ENCODE measurements at places on chromosomes 6 and 20.

DNA sequence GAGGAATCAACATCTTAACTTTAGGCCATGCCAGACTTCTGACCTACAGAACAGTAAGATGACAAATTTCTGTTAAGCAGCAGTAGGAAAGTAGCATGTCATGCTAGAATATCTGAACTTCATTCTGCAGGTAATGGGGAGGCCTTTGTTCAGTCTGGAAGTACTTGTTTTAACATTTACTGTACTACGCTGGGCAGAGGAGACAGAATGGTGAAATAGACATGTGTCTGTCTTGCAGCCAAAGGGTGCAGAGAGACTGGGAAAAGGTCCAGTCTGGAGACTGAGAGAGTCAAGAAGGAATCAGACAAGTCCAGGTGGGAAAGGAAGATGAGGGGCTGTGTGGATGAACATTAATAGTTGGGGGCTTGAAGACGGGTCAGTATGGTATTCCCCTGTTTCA lies 17.5 kb upstream of the ZBTB2 start:
- DNase-seq, result no peak

- no peak for DNase-seq
These were observed 220.2 kb upstream of the EXOC2 start for GRCh38 chr6:912871-913835.

DNA sequence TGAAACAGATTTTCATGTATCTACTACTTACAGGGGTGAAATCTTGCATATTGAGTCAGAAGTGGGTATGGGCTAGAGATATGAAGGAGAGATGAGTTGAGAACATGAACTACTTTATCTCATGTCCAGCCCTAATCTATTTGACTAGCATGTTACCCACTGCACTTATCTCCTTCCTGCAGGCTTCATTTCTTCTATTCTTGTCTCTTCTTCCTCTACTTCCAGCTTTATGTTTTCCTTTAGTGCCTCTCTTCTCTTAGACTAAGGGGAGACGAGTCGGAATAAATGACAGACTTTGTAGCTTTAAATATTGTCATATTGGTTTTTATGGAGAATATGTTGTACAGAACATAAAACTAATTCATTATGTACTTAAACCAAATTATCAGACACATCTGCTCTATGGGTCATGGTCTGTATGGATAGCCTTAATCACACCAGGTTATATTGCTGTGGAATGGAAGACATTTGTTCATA lies 5.3 kb downstream of the RAB32 start:
- no peak for DNase-seq

DNA sequence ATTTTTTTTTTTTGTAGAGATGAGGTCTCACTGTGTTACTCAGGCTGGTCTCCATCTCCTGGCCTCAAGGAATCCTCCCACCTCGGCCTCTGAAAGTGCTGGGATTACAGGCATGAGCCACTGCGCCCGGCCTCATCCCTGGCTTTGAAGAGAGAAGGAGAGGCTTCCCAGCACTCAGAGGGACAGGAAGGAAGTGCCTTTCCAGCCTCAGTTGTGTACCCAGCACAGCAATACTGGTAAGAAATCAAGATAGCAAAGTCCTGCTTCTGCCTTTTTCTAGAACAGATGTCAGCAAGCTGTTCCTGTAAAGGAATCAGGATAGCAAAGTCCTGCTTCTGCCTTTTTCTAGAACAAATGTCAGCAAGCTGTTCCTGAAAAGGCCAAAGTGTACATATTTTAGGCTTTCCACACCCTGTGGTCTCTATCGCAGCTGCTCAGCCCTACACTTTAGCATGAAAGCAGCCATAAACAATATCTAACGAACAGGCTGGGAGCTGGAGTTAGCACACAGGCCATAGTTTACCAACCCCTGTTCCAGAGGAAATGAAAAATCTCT lies 6.3 kb upstream of the PLTP start:
- DNase-seq, result no peak

- DNase-seq, result no peak
These were observed 388.7 kb downstream of the UTRN start for GRCh38 chr6:144673807-144674206.

GRCh38 chr6:14191761-14192160 lies 74.2 kb downstream of the CD83 start:
- no peak for DNase-seq

- peak; percentile 80 for DNase-seq
These were observed 59.7 kb upstream of the EEF1A1 start for GRCh38 chr6:73580247-73581149.

DNA sequence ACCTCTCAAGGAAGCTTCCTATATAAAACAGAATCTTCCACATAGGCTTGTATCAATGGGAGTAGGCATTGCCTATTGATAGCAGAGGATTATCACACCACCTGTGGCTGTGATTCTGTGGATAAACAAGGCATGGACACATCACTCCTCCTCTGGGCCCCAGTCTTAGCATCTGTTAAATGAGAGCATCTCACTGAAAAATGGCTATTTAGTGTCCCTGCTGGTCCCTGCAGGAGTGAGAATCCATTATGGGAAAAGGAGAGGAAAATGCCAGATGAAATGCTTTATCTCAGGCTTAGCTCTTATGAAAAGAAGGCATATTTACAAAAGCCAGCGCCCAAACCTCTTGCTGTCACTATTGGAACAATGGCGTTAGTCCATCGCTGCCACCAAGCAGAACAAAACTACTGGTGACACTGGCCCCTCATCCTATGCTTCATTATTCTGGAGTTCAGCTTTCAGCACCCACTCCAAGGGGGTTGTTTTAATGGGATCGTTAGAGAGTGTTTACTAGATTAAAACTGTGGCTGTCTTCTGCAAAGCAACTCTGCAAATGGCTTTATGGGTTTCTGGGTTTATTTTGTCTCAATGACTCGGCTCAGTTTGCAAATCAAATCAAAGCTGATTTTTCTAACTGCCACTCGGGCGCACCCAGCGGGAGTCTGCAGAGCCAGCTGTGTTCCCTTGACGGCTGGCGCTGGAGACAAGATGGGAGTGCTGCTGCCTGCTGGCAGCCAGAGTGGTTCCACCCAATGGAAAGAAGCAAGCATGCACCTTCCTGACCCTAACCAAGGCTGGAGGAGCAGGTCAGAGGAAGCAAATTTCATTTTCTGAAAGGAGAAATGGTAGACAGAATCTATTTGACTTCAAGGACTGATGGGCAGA lies 658.8 kb upstream of the CHD6 start:
- DNase-seq, result no peak

DNA sequence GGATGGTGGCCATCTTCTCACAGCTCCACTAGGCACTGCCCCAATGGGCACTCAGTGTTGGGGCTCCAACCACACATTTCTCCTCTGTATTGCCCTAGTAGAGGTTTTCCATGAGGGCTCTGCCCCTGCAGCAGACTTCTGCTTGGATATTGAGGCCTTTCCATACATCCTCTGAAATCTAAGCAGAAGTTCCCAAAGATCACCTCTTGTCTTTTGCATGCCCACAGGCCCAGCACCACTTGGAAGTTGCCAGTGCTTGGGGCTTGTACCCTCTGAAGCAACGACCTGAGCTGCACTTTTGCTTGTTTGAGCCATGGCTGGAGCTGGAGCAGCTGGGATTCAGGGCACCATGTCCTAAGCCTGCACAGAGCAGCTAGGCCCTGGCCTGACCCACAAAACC lies 189.1 kb upstream of the EYS start:
- DNase-seq, result no peak

DNA sequence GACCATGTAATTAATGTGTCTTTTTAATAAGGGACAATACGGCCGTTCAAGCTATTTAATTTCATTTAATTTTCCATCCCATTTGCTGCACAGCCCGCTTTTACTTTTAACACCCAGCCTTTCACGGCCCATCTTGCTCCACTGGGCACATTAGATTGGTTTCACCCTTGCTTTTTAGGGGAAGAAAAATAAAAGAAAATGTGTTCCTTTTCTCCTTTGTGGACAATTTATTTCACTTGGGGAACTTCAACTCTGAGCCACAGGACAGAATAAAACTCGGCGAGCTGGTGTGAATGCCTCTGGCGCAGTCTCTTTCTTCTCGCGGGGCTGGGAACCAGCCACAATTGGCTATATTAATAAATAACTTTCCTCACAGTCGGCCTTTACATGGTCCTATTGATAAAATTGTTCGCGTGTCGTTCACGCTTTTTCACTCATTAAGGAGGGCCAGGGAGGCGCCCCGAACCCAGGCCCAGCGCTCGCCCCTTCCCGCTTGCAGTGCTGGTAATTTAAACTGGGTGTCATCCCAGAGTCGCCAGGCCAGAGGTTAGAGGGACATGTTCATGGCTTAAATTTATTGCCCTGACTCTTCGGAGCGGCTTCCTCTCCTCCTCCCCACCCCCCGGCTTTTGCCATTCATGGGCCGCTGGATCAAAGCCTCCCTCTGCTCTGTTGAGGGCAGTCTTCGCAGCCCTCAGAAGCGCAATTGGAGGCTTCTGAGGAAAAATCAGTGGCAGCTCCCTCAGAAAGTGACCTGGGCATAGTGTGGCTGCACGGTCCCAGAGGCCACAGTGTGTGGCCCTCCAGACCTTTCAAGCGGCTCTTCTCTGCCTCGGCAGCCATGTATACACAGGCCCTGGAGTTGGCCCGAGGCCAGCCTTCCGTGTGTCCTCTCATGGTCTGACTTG lies 2.2 kb upstream of the PRDM13 start:
- DNase-seq, result no peak

DNA sequence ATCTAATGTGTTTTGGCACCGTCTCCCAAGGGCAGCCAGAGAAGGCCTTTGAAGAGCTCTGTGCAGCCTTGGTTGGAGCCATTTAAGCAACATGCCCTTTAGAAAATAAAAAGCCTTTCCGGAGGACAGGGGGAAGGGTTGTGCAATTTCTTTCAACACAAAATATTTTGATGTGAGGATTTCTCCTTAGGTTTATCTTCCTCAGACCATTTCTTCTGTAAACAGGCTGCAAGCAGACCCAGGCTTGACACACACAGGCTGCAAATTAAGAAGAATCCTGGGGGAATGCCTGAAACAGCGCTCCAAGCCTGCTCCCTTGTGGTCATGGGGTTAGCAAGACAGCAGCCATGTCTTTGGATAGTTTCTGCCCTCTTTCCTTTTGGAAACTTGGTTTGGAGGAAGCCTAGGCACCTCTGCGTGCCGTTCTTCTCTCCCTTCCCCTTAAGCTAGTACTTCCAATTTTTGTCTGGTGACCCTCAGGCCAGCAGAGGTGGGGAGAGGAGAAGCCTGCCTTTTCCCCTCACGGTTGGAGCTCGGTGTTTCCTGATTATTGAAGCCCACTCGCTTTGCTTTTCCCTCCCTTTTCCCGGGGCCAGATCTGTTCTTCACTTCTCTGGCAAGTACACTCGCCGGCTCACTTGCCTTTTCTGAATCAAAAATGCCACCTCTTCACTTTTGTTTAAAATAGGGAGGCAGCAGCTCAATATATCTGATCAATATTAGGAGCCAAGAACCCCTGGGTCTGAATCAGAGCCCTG lies 39.6 kb upstream of the NOX3 start:
- peak; percentile 78 for DNase-seq

GRCh38 chr6:5522147-5522546 lies 260.8 kb downstream of the FARS2 start:
- DNase-seq, result no peak

DNA sequence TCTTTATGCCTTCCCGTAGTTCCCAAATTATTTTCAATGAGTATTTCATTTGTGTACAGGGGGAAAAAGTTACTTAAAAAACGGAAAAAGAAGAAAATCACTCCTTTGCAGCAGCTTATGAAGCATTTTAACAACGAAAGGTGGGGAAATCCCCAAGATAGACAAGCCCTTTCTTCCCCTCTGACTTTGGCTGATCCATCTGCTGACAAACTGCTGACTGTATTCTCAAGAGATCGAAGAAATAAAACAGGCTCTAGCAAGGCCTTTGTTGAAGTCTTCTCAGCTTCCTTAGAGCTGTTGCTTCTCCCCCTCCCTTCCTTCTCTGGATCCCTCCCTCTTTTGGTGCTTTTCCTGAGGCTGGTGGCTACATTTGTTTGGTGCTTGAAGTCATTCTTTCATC lies 325.2 kb downstream of the NRN1 start:
- DNase-seq, result no peak

GRCh38 chr6:50658561-50658960 lies 54.8 kb upstream of the TFAP2D start:
- no peak for DNase-seq

DNA sequence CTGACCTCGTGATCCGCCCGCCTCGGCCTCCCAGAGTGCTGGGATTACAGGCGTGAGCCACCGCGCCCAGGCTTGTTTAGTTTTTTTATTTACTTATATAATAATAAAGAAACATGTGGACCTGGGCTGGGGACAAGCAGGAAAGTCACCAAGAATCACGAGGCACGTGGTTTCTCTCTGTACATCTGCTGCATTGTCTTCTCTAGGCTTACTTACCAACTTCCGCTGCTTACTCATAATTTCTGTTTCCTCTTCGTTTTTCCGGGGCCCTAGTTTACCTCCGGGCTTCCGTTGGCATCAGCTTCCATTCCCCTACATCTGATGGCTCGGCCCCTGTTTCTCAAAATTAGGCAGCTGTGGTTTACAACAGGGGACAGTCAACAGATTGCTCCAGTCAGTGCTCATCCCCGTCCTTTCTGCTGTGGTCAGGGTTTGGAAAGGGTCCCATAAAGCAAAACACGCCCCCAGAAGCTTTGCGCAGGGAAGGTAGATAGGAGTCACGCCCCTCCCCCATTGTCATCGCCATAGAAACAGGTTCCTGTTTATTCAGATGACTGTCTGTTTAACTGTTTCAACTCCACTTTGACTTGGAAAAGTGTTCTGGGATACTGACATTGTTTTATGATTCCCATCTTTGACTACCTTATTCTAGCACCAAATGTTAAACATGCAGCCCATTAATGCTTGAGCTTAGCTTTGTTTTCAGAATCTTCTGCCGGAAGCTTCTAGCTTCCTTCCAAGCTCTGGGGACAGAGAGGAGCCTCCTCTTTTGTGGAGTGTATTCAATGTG lies 31.9 kb upstream of the TXLNB start:
- DNase-seq, result peak; percentile 66

- peak; percentile 57 for DNase-seq
These were observed 99.3 kb downstream of the PRND start for GRCh38 chr20:4820806-4821518.

- DNase-seq, result no peak
These were observed 795 bp downstream of the MMP24OS start for GRCh38 chr20:35277127-35277526.

DNA sequence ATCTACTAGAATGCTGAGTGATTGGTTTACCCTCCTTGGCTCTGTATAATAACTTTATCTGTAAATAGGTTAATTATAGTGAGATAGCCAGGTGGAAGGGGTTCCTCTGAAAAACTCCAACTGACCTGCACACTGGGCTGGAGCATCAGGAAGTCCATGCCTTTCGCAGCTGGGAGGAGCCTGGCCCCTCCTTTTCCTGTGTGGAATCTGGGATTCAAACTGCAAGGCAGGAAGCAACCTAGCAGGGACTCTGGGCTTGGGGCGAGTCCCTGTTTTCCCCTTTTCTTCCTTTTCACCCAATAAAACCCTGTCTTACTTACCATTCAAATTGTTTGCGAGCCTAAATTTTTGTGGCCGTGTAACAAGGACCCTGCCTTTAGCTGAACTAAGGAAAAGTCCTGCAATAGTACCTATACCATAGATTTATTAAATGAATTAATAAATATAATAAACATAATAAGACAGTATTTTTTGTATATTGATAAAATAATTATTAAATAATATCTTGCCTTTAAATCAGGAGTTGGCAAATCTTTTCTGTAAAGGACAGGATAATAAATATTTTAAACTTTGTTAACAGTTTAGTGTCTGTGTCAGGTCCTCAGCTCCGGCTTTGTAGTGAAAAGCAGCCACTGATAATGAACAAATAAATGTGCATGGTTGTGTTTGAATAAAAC lies 406.2 kb upstream of the MMS22L start:
- no peak for DNase-seq
